AG08396 (cell line): ENCODE measurements at places on chromosomes 3 and 15.

DNA sequence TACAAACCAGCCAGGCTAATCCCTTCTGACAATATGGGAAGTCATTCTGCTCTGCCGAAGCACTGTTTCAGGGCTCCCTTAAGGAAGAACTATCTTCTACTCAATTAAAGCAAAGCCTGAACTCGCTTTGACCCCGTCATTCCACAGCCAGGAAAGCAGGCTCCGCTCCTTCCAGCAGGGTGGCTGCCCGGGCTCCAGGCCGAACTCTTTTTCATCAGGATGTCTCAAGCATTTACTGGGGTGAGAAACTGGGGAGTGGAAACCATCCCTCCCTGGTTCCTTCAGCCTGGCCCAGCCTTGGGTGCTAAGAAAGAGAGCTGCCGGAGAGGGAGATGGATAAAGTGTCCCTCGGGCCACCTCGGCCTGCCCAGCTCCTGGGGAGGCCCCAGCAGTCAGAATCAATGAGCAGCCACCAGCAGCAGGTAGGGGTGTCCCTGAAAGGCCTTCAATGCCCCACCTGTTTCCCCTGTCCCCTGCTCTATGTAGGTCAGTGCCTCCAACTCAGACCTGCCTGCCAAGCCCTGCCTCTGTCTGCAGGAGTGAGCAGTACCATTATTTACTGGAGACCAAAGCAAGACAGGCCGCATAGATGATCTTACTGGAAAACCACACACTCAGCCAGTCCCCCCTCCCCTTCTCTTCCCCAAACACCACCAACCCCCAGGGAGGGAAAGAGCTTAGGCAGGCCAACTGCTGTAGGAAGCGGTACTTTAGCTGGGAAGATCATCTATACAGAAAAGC, 225.6 kb upstream of the TLE3 start:
- peak; percentile 32 for DNase-seq

DNA sequence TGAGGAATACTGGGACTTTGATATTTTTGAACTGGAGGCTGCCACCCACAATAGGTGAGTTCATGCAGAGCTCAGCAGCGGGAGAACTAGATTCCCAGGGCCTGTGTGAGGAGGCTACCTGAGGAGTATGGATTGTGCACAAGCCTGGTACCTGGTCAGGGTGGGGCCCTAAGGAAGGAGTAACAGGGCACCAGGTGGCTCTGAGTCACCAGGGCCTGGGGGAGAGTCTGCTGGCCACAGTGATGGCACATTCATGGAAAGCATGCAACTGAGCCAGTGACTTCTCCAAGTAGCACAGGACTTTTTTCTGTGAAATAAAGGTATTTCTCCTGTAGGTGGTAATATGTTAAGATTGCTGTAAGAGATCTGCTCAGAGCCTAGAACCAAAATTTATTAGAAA, 134.4 kb downstream of the PDE8A start:
- DNase-seq, result no peak

GRCh38 chr3:160291290-160291908, 66.2 kb downstream of the C3orf80 start:
- no peak for DNase-seq

GRCh38 chr3:181610083-181610972, 101.4 kb upstream of the SOX2 start:
- DNase-seq, result no peak

DNA sequence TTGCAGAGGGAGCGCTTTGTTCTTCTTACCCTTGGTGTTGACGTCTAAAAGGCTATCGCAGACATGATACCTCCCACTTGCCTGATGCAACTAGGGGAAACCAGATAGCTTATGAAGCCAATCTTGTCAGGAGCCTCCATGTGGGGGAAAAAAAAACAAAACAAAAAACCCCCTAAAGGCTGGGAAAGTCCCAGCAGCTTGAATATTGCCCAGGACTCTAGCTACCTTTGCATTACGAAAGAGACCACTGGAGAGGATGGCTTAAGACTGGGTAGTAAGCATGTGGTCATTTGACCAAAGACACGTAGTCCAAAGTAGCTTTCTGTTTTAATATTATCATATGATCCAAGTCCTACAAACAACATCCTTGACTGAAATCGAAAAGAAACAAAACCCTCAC, 120.7 kb upstream of the WNT5A start:
- no peak for DNase-seq

DNA sequence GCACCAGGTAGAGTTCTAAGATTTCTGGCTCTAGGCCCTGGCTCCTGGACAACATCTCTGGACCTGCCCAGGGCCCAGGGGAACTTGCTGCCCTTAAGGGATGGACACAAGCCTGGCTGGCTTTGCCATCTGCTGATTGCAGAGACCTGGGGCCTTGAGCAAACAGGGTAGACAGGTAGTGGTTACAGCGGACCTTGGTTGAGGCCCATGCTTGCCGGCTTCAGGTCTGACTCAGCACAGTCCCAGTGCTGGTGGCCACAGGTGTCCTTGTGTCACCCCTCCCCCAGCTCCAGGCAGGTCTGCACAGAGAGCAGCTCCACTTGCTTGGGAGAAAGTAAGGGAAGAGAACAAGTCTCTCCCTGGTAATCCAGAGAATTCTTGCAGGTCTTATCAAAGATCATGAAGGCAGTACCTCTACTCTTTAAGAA, 15.9 kb upstream of the ACTL6A start:
- DNase-seq, result no peak

GRCh38 chr3:40780291-40780924, 255.6 kb downstream of the ZNF621 start:
- DNase-seq, result no peak

DNA sequence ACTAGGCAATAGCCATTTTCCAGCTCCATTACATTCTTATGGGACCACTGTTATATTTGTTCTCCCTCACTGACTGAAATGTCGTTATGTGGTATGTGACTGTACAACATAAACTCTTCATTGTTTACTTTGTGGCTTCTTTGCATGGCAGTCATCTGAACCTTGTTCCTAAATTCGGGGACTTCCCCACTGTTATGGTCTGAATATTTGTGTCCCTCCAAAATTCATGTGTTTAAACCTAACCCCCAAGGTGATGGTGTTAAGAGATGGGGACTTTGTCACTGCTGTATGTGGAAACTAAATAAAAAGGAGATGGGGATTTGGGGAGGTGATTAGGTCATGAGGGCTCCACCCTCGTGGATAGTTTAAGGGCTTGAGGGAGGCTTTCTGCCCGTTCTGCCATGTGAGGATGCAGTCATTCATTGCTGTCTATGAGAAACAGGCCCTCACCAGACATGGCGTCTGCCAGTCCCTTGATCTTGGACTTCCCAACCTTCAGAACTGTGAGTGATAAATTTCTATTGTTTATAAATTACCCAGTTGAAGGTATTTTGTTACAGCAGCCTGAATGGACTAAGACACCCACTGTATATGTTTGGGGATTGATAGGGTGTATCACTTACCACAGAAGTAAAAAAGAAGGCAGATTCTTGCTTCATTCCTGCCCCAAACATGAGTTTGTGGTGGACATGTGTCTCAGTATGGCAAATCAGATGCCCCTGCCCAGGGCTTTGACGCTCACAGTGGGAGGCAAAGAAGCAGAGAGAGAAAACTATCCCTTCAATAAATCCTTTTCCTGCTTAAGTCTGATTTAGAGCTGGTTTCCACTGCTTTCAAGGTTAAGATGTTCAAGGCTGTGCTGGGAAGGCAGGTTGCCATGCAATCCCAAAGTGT, 138.0 kb upstream of the UBE2E1 start:
- no peak for DNase-seq

- DNase-seq, result no peak
Measured at GRCh38 chr15:91857224-91857585, 3.7 kb downstream of the SLCO3A1 start.

GRCh38 chr3:146747928-146748327, 142.8 kb upstream of the PLSCR5 start:
- peak; percentile 6 for DNase-seq

GRCh38 chr15:29091666-29092065, 178.0 kb downstream of the NSMCE3 start:
- DNase-seq, result no peak

- peak; percentile 66 for DNase-seq
Measured at GRCh38 chr3:185270262-185270955, 16.6 kb upstream of the EHHADH start.

DNA sequence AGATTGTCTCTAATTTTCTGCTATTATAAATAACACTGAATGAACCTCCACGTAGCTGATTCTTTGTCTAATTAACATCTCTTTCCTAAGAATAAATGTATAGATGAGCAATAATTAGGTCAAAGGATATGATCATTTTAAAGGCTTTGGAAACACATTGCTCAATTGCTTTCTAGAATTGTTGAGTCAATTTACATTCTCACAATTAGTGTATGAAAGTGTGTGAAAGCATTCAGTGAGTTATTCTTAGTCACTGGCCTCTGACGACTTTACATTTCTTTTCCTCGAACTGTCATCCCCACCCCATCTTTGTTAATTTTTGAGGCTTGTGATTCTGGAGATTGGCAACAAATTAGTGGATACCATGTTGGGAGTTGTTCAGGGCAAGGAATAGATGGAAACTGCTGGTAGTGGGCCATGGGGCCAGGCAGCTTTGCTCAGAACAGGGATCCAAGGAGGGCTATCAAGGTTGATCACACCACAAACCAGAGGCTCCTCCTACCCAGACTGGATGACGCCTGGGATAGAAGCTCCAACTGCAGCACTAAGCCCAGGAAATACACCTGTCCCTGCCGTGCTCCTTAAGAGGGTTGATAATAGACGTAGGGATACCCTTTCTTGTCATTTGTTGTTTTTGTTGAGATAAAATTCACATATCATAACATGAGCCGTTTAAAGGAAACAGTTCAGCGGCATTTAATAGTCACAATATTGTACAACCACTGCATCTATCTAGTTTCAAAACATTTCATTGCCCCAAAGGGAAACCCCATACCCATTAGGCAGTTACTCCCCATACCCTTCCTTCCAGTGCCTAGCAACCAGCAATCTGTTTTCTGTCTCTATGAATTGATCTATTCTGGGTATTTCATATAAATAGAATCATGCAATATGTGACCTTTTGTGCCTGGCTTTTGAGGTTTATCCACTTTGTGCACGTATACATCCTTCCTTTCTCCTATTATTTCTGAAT, 27.9 kb downstream of the EIF1B start:
- no peak for DNase-seq

DNA sequence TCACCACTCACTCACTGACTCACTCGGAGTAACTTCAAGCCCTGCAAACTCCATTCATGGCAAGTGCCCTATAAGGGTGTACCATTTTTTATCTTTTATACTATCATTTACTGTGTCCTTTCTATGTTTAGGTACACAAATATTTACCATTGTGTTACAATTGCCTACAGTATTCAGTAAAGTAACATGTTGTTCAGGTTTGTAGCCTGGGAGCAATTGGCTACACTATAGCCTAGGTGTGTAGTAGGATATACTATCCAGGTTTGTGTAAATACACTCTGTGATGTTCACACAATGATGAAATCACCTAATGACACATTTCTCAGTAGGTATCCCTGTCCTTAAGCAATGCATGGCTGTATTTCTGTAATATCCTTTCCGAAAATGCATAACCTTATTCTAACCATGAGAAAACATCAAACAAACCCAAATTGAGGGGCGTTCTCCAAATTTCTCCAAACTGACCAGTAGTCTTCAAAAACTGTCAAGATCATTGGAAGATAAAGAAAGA, 17.9 kb upstream of the CNOT10 start:
- DNase-seq, result no peak

DNA sequence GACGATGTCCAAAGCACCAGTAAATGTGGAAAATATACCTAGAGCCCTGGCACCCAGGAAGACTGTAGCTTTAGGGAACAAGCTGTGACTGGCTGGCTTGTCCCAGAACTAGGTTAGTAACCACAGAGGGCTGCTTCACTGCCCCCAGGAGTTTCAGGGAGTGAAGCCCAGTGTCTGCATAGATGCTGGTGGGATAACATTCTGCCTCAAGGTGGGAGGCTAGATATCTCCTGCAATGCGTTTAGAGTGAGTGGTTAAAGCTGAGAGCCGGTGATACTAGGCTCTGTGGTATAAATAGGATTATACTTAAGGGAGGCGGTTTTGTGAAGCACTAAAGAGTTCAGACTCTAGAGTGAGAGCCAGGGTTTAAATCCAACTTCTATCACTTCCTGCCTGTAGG, 11.7 kb upstream of the CP start:
- DNase-seq, result no peak
